ENCODE measurements at places on chromosomes 1 and 21. TPM values are rescaled to one million over a fixed set of nuclear protein-coding genes. Genes with fewer than 3 reads are reported as not detected.

Gene LAMB3
- total RNA-seq, result 0.93 TPM

Gene ICOSLG
- total RNA-seq, result 5.4 TPM

Gene LENEP
- 0.77 TPM for total RNA-seq

Gene C4BPA
- not detected for total RNA-seq

Gene ROR1
- total RNA-seq, result 0.44 TPM

Gene TMPRSS15
- not detected for total RNA-seq

Gene CD5L
- total RNA-seq, result not detected

All from naive thymus-derived CD8-positive, alpha-beta T cell (primary cell).